ENCODE measurements at places on chromosomes 16 and 17.

- DNase-seq = no peak
These were observed 219.0 kb downstream of the KCNJ2 start for GRCh38 chr17:70388326-70388725.

GRCh38 chr16:49588026-49588425 lies 214.4 kb downstream of the C16orf78 start:
- DNase-seq = no peak

DNA sequence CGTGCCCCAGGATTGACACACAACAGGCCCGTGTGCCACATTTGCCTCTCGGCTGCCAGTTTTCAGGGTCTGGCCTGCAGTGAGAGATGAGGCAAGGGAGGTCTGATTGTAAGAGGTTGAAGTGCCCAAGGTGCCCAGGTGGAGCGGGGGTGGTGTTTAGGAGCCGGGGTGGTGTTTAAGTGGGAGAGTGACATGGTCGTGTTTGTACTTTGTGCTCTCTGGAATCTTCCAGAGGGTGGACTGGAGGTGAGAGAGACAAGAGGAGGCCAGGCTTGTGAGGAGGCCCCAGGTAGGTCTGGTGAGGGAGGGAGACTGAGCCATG lies 10.5 kb downstream of the SLC5A10 start:
- DNase-seq = no peak

DNA sequence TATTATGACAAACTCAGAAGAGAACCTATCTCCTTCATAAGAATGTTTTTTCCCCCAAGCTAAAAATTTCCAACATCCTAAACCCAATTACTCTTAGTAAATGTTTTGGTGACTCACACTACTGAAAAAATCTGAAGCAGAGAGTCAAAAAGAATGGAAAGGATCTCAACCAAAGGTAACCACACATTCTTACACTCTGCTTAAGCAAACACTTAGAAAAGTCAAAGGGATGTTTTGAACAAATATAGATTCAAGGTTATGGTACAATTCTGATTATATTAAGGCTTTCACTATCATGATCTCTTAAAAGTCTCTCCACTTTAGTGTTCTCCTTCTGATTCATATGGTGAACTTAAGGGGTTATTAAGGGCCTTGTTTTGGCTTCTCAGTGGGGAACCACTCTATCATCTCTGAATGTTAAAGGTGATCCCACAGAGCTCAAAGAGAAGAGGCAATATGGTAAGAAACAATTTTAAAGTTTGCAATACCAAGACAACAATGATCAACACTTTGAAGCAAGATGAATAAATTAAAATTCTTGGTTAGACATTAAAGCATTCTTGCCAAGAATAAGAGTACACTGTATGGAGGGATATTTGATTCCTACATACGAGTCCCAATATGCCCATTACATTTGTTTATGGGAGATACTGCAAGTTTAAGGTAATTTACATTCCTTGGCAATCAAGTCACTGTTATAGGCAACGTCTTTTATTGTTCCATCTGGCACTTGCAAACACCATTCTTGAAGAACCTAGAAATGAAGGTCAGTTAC lies 69.2 kb downstream of the CDC27 start:
- DNase-seq = no peak

- no peak for DNase-seq
These were observed 3.5 kb upstream of the CDH11 start for GRCh38 chr16:65125322-65125721.

- no peak for DNase-seq
These were observed 9.6 kb upstream of the MINK1 start for GRCh38 chr17:4823373-4824089.

DNA sequence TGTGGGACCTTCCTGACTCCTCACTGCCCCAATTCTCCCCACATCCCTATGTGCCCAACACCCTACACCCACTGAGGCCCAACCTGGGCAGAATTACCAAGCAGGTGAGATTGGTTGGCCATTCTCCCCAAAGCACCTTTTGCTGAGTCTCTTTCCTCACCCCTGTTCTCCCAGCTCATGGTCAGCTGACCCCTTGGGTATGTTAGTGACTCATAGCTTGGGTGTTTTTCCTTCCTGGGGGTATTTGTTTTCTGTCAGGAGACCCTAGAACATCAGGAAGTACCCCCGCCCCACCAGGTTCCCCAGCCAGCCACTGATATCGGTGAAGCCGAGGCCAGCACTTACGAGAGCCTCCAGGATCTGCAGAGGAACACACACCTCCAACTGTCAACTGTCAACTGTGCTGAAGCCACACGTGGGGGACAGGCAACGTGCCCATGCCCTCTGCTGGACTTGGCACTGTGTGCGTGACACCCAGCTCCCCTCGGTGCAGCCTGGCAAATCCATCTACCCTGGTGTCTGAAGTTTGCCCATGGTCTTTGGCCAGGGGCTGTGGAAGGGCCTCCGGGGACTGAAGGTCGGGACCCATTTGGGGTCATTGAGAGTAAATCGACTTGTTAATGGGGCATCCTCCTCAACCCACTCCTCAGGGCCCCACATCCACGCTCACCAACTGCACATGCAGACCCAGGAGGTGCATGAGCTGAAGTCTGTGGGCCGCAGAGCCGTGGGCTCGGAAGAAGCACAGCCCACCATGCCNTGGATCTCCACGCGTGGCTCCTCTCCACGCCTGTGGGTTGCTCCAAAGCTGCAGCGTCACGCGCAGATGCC lies 53.1 kb downstream of the METRNL start:
- no peak for DNase-seq

GRCh38 chr17:62666061-62666800 lies 38.8 kb downstream of the MRC2 start:
- no peak for DNase-seq

DNA sequence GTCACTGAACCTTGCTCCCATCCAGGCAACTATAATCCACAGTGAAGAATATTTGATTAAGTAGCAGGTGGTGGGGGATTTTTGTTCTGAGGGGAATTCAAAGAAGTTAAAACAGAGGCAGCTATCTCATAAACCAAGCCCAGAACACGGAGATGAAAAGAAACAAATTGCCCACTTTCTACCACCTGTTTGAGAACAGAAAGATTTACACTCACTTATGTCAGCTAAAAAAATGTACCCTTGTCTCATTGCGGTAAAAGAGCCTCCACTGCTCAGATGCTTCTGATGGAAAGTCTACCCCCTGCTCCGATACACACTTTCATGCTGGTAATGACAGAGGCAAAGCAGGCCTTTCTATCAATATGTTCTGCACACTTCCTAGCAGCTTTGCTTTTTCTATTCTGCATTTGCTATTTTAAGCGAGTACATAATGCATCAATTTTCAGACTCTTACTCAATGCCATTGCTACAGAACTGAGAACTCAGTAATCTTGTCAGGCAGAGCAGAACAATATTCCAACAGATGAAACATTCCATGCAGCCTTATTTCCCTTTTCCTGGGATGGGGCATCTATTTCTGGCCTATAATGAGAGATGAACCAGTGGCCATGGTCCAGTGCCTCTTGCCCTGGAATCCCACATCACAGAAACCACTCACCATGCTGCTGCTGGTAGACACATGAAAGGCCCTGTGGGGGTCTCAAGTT lies 29.0 kb downstream of the CDK5R1 start:
- DNase-seq = no peak

- DNase-seq = no peak
These were observed 10.0 kb downstream of the SNN start for GRCh38 chr16:11677959-11678881.

DNA sequence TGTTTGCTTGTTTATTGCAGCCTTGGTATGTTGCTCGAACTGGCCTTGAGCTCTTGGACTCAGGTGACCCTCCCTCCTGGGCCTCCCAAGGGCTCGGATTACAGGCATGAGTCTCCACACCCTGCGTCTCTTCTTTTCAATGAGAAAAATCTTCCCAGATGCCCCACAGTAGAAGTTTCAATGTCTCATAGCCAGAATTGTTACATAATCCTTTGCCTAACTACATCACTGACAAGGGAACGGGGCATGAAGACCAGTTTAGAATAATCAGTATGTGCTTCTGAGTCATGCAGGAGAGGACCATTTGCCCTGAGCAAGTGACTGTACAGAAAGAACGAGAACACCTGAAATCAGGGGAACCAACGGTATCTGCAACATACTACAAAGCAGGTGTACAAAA lies 61.9 kb upstream of the RBBP6 start:
- no peak for DNase-seq

GRCh38 chr16:70576431-70577255 lies 53.0 kb downstream of the SF3B3 start:
- no peak for DNase-seq

Data from germinal center (tissue), 1 donor.